ENCODE measurements at places on chromosomes 7 and 10.

GRCh38 chr7:121151774-121152221 is 163.3 kb downstream of the CPED1 start:
- no peak for DNase-seq

GRCh38 chr7:90520484-90520883 is 51.0 kb downstream of the PTTG1IP2 start:
- no peak for DNase-seq

- no peak for DNase-seq
Observed at GRCh38 chr7:79823246-79823951, 311.2 kb upstream of the GNAI1 start.

- DNase-seq: no peak
Observed at GRCh38 chr10:644076-644942, 45.2 kb downstream of the DIP2C start.

GRCh38 chr10:78875932-78876331 is 192.8 kb upstream of the ZMIZ1 start:
- no peak for DNase-seq

DNA sequence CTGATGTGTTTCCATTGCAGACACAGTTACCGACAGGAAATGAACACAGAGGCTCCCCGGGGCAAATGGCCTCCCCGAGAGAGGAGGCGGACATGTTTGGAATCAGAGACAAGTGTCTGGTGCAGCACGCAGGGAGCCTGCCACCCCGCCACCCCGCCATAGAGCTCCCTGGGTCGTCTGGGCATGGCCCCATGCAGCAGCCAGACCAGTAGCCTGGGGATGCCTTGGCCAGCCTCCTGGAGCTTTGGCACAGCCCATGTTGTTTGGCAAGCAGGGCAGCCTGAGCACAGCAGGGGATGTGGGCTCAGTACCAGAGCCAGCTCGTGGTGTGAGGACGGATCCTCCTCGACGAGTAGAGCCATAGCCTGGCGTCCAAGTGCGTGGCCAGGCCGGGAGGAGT is 80.8 kb downstream of the NKX6-2 start:
- peak; percentile 87 for DNase-seq

DNA sequence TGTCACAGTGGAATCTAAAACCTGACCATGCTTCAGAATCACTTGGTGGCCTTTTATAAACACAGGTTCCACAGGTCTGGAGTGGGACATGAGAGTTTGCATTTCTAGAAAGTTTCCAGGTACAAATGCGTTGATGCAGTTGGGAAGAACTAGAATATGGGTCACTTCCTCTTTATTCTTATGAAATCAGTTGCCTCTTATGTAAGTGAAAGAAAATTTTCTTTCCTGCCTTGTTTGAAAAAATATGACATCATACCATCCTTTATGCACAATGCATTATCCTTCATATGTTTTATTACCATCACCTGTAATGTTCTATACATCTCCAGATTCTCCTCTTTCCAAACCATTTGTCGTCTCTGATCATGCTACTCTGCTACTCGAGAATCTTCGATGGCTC is 44.0 kb downstream of the PLXNA4 start:
- DNase-seq: no peak

GRCh38 chr10:15245530-15245929 is 77.0 kb upstream of the NMT2 start:
- no peak for DNase-seq

DNA sequence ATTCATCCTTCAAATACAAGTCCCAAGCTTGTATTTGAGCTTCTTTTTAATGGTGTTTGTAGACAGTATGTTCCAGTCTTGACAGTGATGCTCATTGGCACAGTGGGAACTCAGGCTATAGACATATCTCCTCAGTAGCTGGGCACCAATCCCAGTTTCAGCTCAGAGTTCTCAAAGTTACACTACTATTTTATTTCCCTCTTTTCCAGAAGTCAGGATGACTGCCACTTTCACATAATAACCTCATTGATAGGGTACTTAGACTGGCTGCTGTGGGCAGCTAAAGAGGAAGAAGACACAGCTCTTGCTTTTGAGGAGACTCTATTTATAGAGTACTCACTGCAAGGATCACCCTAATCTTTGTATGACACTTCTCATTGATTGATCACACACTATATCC is 2.4 kb downstream of the GBF1 start:
- no peak for DNase-seq

- no peak for DNase-seq
Observed at GRCh38 chr7:118590107-118590506, 365.6 kb downstream of the ANKRD7 start.

GRCh38 chr7:20482071-20482470 is 133.4 kb upstream of the ABCB5 start:
- DNase-seq: no peak

- peak; percentile 19 for DNase-seq
Observed at GRCh38 chr7:2688409-2689342, 674 bp downstream of the AMZ1 start.

GRCh38 chr10:51667678-51668335 is 31.6 kb downstream of the CSTF2T start:
- DNase-seq: peak; percentile 3

DNA sequence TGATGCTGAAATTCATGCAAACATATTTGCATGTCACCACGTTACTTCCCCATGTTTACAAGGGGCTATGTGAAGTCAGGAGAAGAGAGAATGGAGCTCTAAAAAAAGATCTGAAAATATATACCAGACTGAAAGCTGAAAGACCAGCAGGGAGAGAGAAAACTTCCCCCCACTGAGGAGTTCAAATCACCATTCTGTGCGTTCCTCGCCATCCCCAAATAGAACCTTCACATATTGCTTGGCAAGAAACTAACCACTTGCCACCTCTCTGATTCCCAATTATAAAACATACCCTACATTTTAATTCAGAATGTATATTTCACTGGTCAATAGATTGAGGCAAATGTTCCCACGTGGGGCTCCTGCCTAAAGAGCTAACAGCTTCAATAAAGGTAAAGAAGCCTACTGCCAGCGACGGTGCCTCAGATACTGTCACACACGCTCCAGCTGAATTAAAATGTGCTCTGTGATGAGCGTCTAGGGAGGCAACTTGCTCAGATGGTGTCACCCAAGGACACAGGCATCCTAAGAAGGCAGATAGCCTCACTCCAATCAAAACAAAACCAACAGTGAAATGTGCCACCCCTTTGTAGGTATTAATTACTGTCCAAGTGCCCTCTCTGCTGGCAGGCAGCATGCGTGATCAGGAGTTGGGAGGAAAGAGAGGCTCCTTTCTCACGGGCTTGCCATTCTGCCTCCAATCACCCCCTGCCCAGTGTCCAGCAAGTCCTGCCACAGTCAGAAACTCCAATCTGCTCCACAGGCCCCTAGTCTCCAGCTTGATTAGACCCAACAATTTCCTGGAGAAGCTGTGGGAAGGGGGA is 298.2 kb downstream of the GRID1 start:
- DNase-seq: no peak

DNA sequence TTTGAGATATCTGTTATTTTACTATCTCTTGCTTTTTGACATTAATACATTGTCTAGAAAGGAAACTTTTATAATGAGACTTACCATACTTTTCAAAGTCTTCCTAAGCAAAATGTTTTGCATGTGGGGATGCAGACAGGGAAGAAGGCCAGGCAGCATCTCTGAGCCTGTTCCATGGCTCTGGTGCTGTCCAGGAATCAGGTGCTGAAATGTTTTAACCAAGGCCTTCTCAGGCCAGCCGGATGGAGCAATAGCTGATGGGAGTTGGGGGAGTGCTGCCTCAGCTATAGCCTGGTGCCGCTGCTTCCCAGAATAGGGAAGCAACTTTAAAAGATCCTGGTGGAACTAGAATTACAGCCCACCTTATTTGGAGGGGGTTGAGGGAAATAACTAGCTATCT is 38.5 kb downstream of the CRTAC1 start:
- no peak for DNase-seq

Data from cerebellar cortex (tissue), 1 donor.